ENCODE measurements at places on chromosomes 1 and 21.

DNA sequence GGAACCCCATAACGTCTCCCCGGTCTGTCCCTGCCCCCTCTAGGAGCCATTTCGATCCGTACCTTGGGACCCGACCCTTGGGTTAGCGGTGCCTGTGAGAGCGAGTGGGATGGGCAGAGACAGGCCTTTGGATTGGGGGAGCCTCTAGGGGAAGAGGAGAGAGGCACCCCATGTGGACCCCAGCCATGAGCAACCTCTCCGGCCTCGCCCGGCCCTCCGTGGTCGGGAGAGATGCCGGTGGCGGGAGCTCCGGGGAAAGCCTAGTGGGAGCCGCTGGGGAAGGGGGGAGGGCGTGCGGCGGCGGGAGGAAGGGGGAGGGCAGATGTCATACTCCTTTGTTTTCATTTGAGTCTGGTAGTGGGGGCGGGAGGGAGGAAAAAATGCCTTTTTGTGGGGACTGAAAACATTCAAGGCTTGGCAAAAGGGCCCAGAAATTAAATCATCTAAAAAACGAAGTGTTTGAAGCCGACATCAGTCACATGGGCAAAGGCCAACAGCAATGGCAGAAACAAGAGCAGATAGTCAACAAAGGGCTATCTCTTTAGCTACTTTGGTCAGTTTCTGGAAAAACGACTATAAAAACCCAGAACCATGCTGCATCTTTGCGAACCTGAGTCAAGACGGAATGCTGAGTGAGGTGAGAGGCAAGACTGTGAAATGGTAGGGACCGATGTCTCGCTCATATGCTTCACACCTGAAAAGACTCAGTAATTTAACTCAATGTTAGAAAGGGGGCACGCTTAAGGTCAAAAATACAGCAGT is 758 bp downstream of the PTBP2 start:
- peak; percentile 61 for DNase-seq

DNA sequence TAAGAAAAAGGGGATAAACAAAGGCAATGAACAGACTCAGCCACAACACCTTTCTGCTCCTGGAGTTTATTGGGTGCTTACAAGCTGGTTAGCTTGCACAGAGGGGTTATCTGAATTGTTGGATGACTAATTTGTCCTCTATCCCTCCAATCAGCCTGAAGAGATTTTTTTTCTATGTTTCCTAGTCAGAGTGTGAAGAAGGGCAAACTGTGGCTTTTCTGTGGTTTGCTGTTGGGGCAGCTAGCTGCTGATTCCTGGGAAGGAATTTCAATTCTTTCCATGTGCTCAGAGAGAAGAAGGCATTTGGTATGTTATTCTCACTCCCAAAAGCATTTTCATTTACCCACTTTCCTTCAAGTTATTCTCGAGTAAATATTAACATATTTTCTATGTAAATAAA is 48.6 kb downstream of the PCP4 start:
- no peak for DNase-seq

DNA sequence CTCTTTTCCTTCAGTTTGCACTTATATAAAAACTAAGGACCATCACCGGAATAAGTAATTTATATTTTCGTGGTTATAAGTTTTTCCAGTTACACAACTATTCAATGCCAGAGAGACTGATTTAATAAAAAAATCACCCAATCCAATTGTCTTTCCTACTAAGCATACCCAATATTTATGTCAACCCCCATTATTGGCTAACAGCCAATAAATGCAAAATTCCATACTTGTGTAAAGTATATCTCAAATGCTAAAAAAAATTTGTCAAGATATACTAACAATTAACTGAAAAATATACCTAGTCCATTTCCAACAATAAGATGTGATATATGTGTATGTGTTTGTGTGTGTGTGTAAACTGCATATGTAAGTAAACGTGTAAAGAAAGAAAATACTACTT is 117.4 kb downstream of the AGBL4 start:
- no peak for DNase-seq

DNA sequence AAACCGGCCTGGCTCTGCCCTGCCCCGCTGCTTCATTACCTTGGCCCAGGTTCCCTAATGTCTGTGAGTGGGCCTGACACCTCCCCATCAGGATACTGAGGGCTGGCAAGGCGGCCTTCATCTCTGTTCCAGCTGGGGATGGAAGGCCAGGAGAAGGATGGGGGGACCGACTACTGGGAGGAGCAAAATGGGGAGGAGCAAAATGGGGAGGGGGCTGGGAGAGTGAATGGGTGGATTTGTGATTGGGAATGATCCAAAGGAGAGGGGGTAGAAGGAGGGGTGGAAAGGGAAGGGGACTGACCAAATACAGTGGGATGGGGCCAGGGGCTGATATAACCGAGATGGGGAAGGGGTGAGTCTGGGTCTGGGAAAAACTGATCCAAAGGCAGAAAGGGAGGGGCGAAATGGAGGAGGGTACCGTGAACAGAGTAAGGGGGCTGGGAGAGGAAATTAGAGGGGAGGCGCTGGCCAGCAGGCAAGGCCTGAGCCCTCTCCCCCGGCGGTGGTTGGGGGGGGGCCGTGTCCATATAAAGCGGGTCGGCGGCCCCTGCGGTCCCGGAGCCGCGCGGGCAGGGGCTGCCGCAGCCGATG is at the start of gene FOXE3:
Gene FOXE3 (plus strand): TSS at position 558 of the 591 bp plus-strand sequence. CDS start 31 bp downstream, at position 589.
- no peak for DNase-seq

- no peak for DNase-seq
Measured at GRCh38 chr21:33350676-33351075, 25.9 kb downstream of the IFNAR1 start.

- DNase-seq = no peak
Measured at GRCh38 chr21:46555678-46556077, 49.2 kb downstream of the S100B start.

GRCh38 chr1:116003823-116004222 is 27.5 kb downstream of the SLC22A15 start:
- DNase-seq = no peak

- DNase-seq = no peak
Measured at GRCh38 chr1:10257851-10258250, 47.5 kb downstream of the KIF1B start.

Measured in NCI-H2171 treated with DMSO at 0.1 percent for 48 hours (cell line).